CD4-positive, alpha-beta T cell (primary cell): ENCODE measurements at places on chromosomes 5 and 9.

DNA sequence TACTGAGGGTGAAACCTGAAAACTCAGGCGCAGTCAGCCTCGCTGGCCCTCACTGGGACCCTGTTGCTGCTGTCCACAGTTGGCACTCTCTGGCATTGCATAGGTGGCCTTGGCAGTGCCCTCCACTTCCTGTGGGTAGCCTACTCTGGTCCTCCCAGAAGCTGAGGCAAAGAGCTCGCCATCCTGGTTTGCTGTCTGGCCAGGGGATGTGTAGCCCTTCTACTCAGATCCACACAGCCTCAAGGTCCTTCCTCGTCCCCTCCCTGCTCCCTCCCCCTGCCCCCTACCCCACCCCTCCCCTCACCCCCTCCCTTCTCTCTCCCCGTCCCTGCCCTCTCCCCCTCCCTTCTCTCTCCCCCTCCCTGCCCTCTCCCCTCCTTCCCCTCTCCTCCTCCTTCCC, 176.0 kb downstream of the OLFM1 start:
- H3K27ac ChIP-seq = no peak overlapping the region
- no peak for DNase-seq
- no peaks in the 10 kb centered on the region for H3K27me3 ChIP-seq
- no peaks in the 10 kb centered on the region for H3K36me3 ChIP-seq

DNA sequence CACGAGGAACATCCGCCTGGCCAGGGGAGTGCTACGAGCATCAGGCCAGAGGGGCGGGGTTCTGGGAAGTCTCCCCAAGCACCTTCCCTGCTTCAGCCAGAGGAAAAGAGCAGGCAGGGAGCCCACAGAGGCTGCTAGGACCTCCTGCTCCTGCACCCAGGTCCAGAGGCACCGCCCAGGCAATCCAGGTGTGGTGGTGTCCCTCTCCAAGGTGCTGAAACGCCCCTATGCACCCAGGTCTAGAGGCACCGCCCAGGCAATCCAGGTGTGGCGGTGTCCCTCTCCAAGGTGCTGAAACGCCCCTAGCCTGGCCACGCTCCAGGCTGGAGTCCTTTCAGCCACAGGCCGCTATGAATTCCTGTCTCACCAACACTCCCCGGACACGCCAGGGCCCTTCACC, 10.7 kb upstream of the UBAC1 start:
- DNase-seq = no peak
- no peaks in the 10 kb centered on the region for H3K27me3 ChIP-seq
- peaks cover 20% of the 10 kb centered on the region for H3K4me1 ChIP-seq
- no peak overlapping the region for H3K4me3 ChIP-seq
- H3K27ac ChIP-seq = no peak overlapping the region

DNA sequence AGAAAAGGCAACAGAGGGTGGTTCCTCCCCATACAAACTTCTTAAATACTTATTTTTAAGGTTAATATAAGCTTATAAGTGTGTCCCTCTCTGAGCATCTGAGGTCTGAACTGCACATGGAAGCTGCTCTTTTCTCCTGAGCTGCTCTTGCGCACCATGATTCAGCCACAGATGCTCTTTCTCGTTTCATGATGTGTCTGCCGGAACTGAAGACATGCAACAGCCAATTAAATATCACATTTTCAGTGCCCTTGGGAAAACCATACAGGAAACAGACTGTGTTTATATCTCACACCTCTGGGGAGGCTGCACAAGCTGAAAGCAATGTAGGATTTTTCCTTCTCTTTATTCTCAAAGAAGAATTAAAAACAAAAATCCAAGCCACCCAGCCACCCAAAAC, 96.8 kb upstream of the NREP start:
- no peak overlapping the region for H3K4me3 ChIP-seq
- no peak overlapping the region for H3K27ac ChIP-seq
- no peaks in the 10 kb centered on the region for H3K27me3 ChIP-seq
- H3K36me3 ChIP-seq = no peaks in the 10 kb centered on the region
- no peaks in the 10 kb centered on the region for H3K4me1 ChIP-seq

- DNase-seq = no peak
- no peak overlapping the region for H3K4me3 ChIP-seq
These were observed 12.6 kb upstream of the TNIP1 start for GRCh38 chr5:151093476-151093889.

- no peak overlapping the region for H3K27ac ChIP-seq
- H3K27me3 ChIP-seq = peaks cover 17% of the 10 kb centered on the region
- no peak for DNase-seq
- H3K36me3 ChIP-seq = no peaks in the 10 kb centered on the region
- no peak overlapping the region for H3K4me3 ChIP-seq
- no peaks in the 10 kb centered on the region for H3K4me1 ChIP-seq
These were observed 267.2 kb upstream of the DAB2 start for GRCh38 chr5:39691993-39692392.

DNA sequence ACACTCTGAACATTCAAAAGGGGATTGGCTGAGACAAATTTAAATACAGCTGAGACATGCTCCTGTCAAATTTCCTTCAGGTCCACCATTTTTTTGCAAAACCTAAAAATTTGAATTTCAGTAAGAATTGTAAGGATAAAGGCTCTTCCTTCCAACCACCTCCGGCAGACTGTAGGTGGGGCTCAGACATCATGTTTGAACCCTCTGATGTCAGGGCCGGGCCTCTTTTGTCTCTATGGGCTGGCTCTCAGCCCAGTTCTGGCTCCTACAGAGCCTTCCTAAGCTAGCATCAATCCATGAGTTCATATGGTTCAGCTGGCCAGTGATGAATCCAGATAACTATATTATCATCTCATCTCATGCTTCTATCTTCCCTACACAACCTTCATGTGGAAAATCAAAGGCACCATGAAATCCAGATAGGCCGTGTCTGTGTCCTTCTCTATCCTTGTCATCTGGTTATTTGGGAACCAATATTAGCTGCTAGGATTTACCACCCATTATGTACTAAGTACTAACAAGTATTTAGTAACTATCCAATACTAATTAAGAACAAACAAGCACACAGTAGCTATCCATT, 44.2 kb downstream of the NIPSNAP3B start:
- H3K27ac ChIP-seq = no peak overlapping the region
- DNase-seq = peak; percentile 13
- no peaks in the 10 kb centered on the region for H3K27me3 ChIP-seq
- H3K4me3 ChIP-seq = no peak overlapping the region
- H3K36me3 ChIP-seq = peaks cover 15% of the 10 kb centered on the region

DNA sequence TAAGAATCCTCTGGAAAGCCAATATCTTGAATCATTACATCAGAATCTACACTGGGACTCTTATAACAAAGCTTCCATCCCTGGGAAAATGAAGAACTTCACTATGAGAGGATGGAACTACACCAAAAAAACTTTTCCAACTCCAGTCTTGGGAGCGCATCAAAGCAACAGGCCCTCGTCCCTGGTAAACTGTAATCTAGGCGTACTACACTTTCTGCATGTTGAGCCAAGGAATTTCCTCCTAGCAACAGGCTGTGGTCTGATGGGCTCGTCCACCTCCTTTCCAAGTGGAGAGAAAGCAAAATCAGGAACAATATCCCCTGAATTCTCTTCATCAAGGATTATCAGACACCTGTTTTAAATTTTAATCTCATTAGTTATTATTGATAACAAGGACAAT, 94.1 kb downstream of the NFIB start:
- H3K4me3 ChIP-seq = no peak overlapping the region
- no peak for DNase-seq
- H3K36me3 ChIP-seq = no peaks in the 10 kb centered on the region
- H3K4me1 ChIP-seq = no peaks in the 10 kb centered on the region
- no peak overlapping the region for H3K27ac ChIP-seq

DNA sequence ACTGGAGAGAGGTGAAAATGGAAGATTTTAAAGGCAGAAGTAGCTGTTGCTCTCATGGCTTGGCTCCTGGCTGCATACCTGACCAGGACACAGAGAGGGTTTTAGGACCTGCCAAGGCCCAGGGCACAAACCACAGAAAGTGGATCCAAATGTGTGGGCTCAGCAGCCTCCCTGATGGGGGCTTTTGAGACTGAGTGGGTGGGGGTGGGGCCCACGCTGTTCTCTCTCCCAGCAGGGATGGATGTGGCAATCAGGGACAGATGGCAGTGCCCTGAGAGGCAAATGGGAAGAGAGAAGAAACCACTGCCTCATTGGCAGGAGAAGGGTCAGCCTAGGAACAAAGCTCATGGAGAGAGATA, 34.9 kb upstream of the TIFAB start:
- H3K27me3 ChIP-seq = peaks cover 59% of the 10 kb centered on the region
- peaks cover 9% of the 10 kb centered on the region for H3K4me1 ChIP-seq
- H3K36me3 ChIP-seq = no peaks in the 10 kb centered on the region
- H3K4me3 ChIP-seq = no peak overlapping the region
- no peak for DNase-seq

GRCh38 chr9:394347-395052, 179.8 kb downstream of the DOCK8 start:
- H3K4me1 ChIP-seq = no peaks in the 10 kb centered on the region
- DNase-seq = no peak

DNA sequence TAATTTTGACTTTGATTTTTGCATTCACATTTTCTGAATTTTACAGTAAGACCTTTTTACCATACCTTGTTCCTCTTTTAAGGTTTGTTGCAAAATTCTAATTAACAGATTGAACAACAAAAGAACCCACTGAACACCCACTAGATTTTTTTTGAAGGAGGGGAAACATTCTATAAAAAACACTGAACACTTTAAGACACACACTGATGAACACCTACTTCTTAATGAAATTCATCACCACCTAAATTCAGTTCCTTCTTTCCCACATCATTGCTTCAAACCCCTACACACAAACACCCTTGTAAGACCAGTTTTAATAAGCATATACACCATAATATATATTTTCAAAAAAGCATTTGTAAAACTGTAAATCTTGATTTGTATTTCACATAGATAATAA, 559.0 kb upstream of the MEF2C start:
- H3K27me3 ChIP-seq = no peaks in the 10 kb centered on the region
- no peak overlapping the region for H3K4me3 ChIP-seq
- DNase-seq = no peak
- no peak overlapping the region for H3K27ac ChIP-seq
- H3K4me1 ChIP-seq = no peaks in the 10 kb centered on the region
- H3K36me3 ChIP-seq = no peaks in the 10 kb centered on the region

DNA sequence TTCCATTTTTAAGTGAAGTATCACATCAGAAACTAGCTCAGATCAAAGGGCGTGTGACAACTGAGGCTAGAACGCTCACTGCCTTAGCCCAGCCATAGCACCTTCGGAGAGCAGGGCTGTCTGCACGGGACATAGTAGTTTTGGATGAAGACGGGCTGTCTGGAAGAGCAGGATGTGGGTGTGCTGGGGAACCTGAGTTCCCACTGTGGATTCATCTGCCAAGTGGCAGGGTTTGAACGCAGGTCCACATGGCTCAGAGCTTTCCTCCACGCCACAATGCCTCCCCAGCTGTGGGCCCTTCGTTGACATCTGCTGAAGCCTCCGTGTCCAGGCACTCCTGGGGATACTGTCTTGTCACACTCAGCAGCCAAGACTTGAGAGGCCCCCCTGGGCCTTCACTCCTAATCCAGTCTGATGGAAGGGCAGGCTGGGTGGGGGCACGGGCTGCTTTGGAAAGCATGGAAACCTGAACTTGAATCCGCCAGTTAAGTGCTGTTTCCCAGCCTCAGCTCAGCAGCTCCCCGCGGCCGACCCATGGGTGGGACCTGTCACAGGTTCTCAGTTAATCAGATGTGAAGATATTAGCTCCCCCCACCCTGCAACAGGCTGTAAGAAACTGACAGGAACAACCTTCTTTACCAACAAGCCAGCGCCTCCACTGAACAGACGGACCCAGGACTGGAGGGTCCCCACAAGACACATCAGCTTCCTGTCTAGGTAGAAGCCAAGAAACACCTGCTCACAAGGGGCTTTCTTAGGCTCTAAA, 228.1 kb downstream of the FANCC start:
- H3K4me1 ChIP-seq = peaks cover 12% of the 10 kb centered on the region
- no peak for DNase-seq
- no peaks in the 10 kb centered on the region for H3K36me3 ChIP-seq
- no peak overlapping the region for H3K4me3 ChIP-seq
- no peak overlapping the region for H3K27ac ChIP-seq
- H3K27me3 ChIP-seq = no peaks in the 10 kb centered on the region

DNA sequence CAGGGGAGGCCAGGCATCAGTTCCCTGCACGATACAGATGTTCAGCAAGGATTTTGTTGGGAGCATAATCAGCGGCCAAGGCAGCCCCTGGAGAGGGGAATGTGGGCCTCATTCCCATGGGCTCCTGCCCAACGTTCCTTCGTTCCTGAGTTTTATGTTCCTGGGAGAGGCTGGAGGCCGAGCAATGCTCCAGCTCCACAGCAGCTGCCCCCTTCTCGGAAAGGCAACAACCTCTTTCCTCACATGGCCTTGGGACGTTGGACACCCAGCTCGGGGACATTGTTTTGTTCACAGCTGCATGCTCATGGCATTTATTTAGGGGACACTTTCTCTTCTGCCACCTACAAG, 63.8 kb upstream of the COL15A1 start:
- no peaks in the 10 kb centered on the region for H3K36me3 ChIP-seq
- H3K4me1 ChIP-seq = no peaks in the 10 kb centered on the region
- peaks cover 2% of the 10 kb centered on the region for H3K27me3 ChIP-seq
- no peak overlapping the region for H3K27ac ChIP-seq
- H3K4me3 ChIP-seq = no peak overlapping the region

- DNase-seq = peak; percentile 38
- no peaks in the 10 kb centered on the region for H3K36me3 ChIP-seq
- H3K4me1 ChIP-seq = peaks cover 6% of the 10 kb centered on the region
- H3K27ac ChIP-seq = peak overlapping the region; percentile 83
These were observed 176.5 kb upstream of the MAP3K1 start for GRCh38 chr5:56638768-56639238.

DNA sequence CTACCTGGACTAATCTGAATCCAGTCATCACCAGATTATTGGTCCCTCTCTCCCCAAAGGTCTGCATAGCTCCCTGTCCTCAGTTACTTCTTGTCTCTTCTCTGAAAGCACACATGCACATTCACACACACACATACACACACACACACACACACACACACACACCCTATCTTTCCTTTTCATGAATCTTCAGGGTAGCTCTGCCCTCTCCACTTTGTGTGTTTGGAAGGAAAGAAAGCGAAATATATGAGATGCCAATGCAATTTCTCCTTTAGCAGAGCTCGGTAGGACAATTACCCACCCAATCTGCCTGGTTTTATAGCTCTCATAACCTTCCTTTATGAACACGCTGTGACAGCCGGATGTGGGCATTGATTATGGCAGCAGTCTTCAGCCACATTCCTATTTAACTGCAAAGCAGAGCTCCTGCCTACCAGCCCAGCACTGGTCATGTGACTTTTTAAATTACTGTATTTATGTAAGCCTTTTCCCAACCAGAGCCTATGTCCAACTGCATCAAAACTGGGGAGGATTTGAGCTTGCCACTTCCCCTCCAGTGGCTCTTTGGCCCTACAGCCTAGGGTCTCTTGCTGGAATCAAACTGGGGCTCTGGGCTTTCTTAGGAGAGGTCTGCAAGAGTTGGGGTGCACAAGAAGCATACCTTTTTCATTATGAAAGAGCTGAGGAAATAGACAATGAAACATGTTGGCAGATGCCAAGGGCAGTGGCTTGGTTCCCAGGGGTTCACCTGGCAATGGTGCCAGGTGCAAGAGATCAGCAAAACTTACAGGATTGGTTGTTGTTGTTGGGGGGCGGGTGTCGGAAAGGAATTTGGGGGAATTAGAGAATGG, 20.8 kb upstream of the MATR3 start:
- no peaks in the 10 kb centered on the region for H3K27me3 ChIP-seq
- peaks cover 6% of the 10 kb centered on the region for H3K36me3 ChIP-seq
- peak overlapping the region; percentile 77 for H3K4me3 ChIP-seq
- DNase-seq = no peak
- H3K27ac ChIP-seq = peak overlapping the region; percentile 38
